Heart right ventricle (tissue), 16 donors: ENCODE measurements at places on chromosomes 5 and 9. TPM values are rescaled to one million over a fixed set of nuclear protein-coding genes. Genes with fewer than 3 reads are reported as not detected.

- DNase-seq, result no peak
These were observed 180.9 kb downstream of the ESM1 start for GRCh38 chr5:54804521-54804920.

GRCh38 chr9:615756-616155 lies 225.7 kb upstream of the DMRT1 start:
- DNase-seq, result no peak

- no peak for DNase-seq
These were observed 184.1 kb downstream of the DIRAS2 start for GRCh38 chr9:90458485-90458884.

DNA sequence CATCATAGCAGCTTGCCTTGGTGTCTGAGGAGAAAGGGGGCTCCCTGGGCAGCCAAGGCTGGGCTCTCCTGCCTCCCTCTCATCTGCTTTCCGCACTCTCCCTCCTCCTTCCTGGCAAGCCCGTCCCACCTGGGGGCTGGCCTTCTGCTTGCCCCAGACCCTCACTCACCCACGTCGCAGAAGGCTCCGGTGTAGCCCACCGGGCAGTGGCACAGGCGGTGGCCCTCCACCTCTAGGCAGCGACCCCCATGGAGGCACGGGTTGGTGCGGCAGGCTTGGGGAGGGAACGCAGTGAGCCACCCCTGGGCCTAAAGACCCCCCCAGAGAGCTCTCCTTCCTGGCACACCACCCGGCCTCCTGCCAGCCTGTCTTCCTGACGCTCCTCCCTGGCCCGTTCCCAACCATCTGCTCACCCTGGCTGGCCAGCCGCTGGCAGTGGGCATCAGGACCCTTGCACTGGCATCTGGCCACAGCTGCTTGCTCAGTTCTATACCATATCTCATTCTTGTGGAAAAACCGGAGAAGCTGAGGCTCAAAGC lies 4.2 kb upstream of the PFN3 start:
- DNase-seq, result no peak

BTNL3 gene
- total RNA-seq, result not detected

CAVIN4 gene
- 68.0 TPM for total RNA-seq
